ENCODE measurements at places on chromosomes 7 and 10. TPM values are rescaled to one million over a fixed set of nuclear protein-coding genes. Genes with fewer than 3 reads are reported as not detected.

The ANXA8 gene
- 183 TPM for total RNA-seq

The VAX1 gene
- not detected for total RNA-seq

DNA sequence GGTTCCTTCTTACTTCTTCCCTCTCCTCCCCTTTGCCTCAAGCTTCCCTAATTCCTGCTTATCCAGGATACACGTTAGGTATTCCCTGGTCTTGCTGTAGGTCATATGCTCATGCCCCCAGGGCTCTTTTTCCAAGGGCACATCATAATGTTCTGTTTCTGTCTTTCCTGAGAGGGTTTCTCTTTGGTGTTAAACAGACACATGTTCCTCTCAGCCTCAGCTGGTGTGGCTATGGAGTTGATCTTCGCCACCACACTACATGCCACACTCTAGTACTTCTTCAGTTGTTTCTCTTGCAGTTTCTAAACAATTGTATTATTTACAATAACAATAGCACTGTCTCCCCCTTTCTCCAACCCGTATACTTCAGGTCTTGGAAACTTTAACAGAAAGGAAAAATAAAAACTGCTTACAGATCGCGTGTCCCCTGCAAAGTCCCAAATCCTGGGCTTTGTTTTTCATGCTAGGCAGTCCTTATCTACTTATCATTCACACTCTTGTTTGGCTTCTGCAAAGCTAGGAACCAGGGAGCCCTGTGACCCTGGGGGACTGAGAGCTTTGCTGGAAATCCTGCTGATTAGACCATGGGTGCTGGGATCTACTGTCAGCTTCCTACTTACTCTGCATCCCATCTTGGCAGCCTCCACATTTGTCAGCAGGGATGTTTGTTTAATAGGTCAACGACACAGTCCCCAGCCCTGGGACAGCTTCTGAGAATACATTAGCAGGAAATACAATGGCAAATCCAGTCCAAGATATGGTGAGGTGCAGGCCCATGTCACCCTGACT, 193.9 kb upstream of the BMPER start:
- no peak for DNase-seq

DNA sequence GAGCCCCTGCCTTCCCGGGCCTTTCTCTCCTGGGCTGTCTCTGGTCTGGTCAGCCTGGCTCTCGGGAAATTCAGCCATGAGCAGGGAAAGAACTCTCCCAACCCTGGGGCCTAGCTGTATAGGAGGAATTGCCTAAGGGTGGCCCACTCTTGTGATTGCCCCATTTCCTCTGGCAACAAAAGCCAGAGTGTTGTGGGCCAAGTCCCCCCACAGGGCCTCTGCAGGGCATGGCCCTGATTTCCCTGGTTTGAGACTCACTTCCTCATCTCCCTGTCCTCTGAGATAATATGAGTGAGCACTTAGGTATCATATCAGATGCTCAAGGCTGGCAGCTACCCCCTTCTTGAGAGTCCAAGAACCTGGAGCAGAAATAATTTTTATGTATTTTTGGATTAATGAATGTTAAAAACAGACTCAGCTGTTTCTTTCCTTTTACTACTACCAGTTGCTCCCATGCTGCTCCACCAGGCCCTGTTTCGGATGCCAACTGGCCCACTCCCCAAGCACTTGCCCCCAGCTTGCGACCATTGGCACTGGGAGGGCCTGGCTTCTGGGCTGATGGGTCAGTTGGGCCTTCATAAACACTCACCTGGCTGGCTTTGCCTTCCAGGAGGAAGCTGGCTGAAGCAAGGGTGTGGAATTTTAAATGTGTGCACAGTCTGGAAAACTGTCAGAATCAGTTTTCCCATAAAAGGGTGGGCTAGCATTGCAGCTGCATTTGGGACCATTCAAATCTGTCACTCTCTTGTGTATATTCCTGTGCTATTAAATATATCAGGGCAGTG, 11.4 kb downstream of the IRF5 start:
- no peak for DNase-seq

DNA sequence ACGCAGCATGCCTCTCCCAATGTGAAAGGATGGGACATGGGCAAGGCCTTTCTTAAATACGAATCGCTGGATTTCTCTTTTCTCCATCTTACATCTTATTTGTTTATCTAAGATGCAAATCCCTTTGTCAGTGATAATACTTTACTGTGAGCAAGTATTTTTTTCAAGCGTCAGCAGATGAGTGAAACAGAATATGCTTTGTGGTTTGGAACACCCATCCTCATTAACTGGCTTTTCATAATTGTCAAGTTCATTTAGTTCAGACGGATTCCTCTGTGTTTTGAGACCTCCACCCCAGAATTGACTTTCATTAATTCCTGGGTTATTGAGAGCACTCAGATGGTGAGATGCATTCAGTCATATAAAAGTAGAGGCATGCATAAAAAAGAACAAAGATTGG, 149.8 kb downstream of the NSUN6 start:
- no peak for DNase-seq

GRCh38 chr7:33694006-33694405, 211.3 kb upstream of the BMPER start:
- no peak for DNase-seq

- no peak for DNase-seq
Observed at GRCh38 chr7:35866186-35866585, 65.3 kb downstream of the SEPTIN7 start.

DNA sequence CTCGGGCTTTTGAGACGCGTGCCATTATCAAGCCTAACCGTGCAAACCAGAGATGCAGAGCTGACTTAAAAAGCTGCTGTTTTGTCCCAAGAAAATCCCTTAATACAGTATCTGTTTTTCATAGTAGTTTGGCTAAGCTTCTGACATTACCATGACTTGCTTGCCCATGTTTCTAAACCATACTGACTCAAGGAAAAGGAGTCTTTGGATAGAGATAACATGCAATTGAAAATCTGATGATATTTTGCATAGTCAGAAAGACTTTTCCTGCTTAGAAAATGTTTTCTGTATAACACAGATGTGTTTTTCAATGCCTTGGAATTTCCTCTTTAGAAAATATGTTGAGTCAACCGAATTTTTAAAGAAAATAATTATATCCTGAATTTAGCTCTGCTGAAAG, 21.5 kb upstream of the AKR1E2 start:
- DNase-seq, result no peak

DNA sequence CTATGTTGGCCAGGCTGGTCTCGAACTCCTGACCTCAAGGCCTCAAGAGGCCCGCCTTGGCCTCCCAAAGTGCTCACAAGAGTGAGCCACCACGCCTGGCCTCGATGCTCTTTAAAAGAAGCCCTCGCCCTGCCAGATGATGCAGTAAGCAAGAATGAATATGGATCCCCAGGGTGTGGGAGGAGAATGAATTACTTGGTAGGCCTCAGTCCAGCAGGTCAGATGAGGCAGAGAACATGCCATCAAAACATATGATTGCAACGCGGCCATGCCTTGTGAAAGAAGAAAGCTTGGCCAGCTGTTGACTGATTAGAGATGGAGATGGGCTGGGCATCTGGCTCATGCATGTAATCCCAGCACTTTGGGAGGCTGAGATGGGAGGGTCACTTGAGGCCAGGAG, 68.7 kb downstream of the CAMK1D start:
- DNase-seq, result no peak

GRCh38 chr7:78406531-78406930, 608.0 kb downstream of the PHTF2 start:
- DNase-seq, result no peak

DNA sequence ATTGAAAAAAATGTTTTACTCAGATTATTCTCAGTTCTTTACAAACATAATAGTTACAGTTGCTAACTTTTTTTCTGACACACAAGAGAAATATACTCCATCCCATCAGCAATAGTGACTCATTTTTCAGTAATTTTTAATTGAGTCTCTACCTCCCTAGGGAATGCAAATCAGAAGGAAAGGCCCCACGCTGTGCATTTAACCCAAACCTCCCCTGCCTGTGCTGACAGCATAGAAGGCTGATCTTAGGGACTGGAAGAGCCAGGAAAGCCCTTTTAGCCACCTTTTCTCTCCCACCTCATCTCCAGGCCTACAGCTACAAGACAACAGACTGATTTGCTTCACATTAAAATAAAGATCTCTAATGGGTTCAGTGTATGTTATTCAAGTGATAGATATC, 24.7 kb upstream of the PIK3CG start:
- DNase-seq, result no peak

DNA sequence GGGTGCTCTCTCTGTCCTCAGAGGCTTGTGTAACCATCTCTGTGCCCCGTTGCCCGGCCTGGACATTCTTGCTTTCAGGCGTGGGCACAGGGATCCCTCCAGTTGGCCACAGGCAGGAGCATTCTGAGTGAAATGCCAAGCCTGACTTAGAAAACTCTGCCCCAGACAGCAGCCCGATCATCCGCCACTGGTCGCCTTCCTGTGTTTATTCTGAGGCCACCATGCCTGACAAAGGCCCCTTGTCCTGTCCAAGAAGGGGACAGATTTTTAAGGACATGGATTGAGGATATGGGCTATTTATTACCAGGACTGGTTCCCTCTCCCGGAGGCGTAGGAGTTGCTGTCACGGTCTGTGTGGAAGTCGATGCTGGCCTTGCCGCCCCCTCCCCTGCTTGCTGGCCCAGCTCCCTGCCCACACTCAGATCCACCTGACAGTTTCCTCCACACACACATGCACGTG, 54.3 kb downstream of the SPOCK2 start:
- DNase-seq, result no peak

DNA sequence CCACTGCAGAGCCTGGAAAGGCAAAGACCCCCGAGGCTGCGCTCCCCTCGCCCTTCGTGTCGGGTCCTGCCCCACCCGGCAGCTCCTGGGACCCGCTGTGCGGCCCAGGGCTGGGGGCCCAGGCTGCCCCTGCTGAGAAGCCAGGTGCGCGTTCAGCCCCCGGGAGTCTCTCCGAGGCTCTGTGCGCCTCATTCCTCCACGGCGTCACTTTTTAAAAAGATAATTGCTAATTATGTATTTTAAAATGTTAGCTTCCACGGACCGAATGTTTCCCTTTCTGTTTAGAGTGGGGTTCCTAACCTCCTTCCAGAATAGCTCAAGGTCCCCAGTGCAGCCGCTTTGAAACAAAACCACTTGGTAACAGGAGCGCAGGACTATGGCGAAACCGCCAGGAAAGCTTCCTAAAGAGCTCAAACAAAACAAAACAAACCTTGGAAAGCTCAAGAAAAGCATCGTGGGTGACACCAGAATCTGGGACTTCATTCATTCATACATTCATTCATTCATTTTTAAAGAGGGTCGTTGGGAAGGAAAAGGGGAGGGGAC, 45.6 kb downstream of the PDIA4 start:
- no peak for DNase-seq

DNA sequence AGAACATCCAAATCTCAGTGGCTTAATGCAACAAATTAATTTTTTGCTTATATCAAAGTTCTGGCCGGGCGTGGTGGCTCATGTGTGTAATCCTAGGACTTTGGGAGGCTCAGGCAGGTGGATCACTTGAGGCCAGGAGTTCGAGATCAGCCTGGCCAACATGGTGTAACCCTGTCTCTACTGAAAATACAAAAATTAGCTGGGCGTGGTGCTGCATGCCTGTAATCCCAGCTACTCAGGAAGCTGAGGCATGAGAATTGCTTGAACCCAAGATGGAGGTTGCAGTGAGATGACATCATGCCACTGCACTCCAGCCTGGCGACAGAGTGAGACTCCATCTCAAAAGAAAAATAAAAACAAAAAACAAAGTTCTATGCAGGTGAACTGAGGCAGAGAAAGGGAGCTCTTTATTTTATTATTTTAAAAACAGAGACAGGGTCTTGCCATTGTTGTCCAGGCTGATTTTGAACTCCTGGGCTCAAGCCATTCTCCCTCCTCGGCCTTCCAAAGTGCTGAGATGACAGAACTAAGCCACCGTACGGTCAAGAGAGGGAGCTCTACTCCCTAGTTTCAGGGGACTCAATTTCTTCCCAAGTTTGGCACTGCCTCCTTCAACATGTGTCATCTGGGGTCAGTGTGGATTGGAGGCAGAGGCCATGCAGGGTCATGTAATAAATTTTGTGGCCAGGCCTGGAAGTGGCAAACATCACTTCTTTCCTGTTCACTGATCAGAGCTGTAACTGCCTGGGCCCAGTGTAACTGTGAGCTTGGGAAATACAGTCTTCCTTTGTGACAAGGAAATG, 2.4 kb downstream of the ADCK2 start:
- no peak for DNase-seq

GRCh38 chr7:55550841-55551537, 21.3 kb downstream of the VOPP1 start:
- no peak for DNase-seq

DNA sequence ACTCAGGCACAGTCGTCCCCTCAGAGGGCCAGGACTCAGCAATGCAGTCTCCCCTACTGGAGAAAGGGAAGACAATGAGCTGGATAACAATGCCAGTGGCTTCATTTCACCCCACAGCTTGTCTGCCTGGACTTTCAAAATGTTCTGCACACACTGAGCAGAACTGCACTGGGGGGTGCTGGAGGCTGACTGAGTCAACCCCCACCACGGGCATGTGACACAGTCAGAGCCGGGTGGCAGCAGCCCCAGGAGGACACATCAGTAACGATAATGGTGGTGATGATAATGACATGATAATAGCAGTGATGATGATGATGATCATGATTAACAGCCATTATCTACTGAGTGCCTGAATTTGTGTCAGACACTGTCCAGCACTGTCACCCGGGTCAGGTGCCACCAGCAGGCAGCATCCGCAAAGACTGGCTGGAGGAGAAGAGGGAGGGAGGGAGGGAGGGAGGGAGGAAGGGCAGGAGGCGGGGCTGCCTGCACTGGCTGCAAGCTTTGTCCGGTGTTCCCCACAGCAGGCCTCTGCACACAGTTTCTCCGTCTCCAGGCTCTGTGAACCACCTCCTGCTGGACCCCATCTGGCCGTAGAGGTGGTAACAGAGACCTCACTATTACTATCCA, 67.4 kb downstream of the PLXNA4 start:
- DNase-seq, result no peak

GRCh38 chr10:32056136-32057035, at the start of gene KIF5B:
KIF5B (minus strand) TSS chr10:32056425; CDS start chr10:32055973, 452 bp downstream.
- peak; percentile 66 for DNase-seq

DNA sequence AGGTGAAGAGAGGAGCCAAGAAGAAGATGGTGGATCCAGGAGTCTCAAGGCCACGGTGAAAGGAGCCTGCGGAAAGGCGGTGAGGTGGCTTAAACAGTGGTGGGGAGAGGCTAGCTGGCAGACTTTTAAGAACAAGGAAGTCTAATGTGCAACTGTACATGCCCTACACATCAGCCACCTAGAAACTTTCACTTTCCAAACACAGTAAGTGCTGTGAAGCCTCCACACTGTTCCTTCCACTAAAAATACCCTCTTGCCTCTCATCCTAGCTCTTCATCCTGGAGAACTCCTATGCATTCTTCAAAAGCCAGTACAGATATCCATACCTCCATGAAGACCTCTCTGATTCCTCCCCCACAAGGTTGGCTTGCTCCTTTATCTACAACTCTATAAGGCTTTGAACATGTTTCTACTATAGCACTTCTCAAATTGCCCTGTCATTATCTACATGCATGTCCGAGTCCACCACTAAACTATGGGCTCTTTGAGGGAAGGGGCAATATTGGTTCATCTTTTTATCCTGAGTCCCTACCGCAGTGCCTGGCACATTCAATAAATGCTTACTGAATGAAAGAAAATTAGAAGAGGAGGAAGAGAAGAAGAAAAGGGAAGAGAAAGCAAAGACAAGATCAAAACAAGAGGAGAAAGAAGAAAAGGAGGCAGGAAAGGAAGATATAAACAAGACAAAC, 54.2 kb downstream of the DNAJC12 start:
- no peak for DNase-seq

- no peak for DNase-seq
Observed at GRCh38 chr7:122884186-122884585, 2.1 kb downstream of the CADPS2 start.

- no peak for DNase-seq
Observed at GRCh38 chr10:122850705-122851640, 5.3 kb upstream of the CUZD1 start.

- DNase-seq, result no peak
Observed at GRCh38 chr10:132436861-132437410, 39.9 kb downstream of the PWWP2B start.

GRCh38 chr10:125768219-125768855, 7.3 kb downstream of the MMP21 start:
- no peak for DNase-seq

Data from omental fat pad (tissue), 4 donors.